ENCODE measurements at places on chromosomes 5 and 9. TPM values are rescaled to one million over a fixed set of nuclear protein-coding genes. Genes with fewer than 3 reads are reported as not detected.

Gene DND1
- total RNA-seq: 0.89 TPM

Gene TLE4
- total RNA-seq: 8.0 TPM

Gene PBX3
- 21.1 TPM for total RNA-seq

Gene PPIC
- total RNA-seq: 84.8 TPM

Gene HAVCR2
- 3.1 TPM for total RNA-seq

Gene PCDHA6
- 0.11 TPM for total RNA-seq

Gene SPINK6
- not detected for total RNA-seq

Gene FAM174A
- total RNA-seq: 16.4 TPM

Gene FRMPD1
- total RNA-seq: 0.35 TPM
